Smooth muscle cell of the brain vasculature (primary cell): ENCODE measurements at places on chromosomes 5 and 9.

GRCh38 chr5:40410964-40411635 is 268.6 kb upstream of the PTGER4 start:
- DNase-seq, result no peak

DNA sequence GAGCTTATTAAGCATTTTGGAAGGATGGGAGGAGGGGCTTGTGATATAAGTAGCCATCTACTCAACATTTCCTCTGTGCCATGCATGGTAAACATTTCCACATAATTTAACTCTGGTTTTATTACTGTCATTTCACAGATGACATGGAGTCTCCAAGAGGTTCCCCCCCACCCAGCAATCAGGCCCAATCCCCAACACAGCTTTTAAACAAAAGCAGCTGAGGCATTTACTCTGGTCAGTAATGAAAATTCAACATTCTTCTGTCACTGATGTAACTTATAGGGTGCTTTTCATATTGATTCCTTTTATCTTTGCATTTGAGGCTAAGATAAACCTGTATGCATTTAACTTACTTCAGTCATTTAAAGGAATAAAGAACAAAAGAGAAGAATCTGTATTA is 128.1 kb downstream of the COL23A1 start:
- DNase-seq, result no peak

DNA sequence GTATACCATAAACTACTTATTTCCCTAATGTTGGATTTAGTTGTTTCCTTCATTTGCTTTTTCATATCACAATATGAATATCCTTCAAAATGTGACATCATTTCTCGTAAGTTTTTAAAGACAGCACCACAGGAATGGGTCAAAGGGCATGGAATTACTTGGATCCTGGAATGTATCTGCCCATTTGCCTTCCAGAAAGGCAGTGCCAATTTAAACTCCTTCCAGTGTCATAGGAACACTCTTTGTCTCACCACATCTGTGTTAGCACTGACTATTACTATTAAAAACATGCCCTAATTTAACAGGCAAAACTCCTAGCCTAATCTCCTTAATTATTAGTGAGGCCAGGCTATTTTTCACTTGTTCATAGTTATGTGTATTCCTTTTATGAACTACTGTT is 58.0 kb downstream of the SPTLC1 start:
- no peak for DNase-seq

- no peak for DNase-seq
Measured at GRCh38 chr9:115142517-115143270, 24.7 kb upstream of the TNC start.

DNA sequence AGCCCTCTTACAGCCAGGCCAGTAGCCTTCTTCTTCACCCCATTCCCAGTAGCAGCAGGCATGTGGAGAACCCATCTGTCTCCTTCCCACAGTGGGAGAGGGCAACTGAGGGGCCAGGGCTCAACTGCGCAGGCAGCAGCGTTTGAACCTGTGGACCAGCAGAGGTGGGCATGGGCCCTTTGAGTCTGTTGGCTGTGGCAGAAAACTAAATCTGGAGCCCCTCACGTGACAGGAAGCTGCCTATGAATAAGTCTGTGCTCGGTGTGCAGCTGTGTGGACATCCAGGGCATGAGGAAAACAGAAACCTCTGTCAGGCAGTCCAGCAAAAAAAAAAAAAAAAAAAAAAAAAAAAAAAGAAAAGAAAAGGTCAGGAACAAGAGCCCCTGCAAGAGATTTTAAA is 189.2 kb upstream of the NR3C1 start:
- DNase-seq, result no peak

- DNase-seq, result no peak
Measured at GRCh38 chr5:17952231-17952630, 318.0 kb downstream of the TAF11L14 start.
